ENCODE measurements at places on chromosomes 16 and 17. TPM values are rescaled to one million over a fixed set of nuclear protein-coding genes. Genes with fewer than 3 reads are reported as not detected.

The CMTM2 gene
- polyA plus RNA-seq, result not detected

The SHCBP1 gene
- 71.7 TPM for polyA plus RNA-seq

DNA sequence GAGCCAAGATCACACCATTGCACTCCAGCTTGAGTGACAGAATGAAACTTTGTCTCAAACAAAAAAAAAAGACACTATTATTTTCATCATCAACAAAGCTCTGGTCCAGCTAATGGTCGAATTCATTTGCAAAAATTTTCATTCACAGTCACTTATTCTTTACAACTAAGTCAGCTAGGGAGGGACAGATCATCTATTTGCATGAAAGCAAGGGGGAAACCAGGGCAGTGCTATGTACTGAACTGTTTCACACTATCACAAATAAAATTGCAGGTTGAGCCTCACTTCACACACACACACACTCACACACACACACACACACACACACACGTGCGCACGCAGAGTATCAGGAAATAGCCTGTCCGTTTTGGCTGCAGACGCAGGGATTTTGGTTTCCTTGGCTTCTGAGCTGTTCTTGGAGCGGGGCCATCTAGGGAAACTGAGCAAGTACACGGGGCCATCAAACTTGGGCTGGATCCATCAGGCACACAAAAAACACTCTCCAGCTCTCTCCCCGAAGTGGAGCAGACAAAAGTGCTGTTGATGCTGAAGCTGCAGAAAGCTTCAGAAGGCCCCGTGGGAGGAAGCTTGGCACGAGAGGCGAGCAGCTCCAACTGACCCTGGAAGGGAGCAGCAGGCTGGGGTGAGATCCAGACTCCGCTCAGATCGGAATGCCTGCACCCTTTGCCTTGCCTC lies 44.3 kb upstream of the HELZ start:
- no peak for DNase-seq

The PERCC1 gene
- polyA plus RNA-seq, result not detected

DNA sequence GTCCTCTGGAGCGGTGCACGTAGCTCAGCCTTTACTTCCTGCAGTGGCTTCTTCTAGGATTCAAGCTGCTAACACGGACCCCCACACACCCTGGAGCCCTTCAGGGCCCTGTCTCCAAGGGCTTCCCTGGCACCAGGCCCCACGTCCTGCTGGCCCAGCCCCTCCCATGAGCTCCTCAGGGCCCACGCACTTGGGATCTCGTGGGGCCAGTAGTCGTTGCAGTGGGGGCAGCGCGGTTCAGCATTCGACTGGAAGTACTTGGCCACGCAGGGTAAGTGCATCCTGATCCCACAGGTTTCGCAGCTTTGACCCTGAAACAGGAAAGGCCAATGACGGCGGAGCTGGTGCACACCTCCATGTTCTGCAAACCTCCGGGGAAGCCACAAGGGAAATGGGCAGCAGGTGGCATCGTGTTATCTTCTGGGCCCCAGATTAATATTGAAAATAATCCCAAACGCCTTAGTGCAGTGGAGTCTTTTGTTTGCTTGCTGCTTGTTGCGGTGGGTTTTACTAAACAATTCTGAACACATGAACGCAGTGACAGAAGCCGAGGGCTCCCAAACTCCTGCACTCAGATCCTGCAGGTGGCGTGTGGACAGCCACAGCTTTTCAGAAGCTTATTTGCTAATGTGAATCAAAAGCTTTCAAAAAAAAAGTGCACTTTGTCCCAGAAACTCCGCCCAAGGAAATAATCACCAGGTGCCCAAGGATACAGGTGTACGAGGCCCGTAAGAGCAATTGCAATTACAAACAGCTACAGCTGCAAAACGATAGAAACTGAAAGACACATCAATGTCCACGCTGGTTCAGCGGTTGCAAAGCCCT lies 22.4 kb downstream of the KDM8 start:
- DNase-seq, result no peak

Data from GM12878 (cell line).